AG04449 (cell line): ENCODE measurements at places on chromosomes 4 and X.

- DNase-seq: no peak
Measured at GRCh38 chrX:141652286-141652685, 46.3 kb downstream of the SPANXD start.

DNA sequence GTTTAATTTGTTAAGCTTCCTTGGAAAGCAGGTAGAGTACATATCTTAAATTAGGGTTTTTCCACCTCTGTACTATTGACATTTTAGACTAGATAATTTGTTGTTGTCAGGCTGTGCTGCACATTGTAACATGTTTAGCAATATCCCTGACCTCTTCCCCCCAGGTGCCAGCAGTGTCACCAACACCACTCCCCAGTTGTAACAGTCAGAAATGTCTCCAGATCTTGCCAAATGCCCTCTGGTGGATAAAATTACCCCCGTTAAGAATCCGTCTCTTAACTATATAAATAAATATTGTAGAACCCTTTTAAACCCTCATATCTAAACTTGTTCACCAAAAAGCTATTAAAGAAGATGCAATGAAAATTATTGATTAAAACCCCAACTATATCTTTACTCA is 161.5 kb downstream of the ARHGAP6 start:
- DNase-seq: no peak

GRCh38 chrX:46072791-46073190 is 472.4 kb downstream of the ZNF674 start:
- no peak for DNase-seq

- DNase-seq: no peak
Measured at GRCh38 chrX:110426155-110426504, 67.5 kb downstream of the RTL9 start.

GRCh38 chr4:123248085-123248659 is 148.4 kb upstream of the SPRY1 start:
- peak; percentile 44 for DNase-seq

- DNase-seq: no peak
Measured at GRCh38 chr4:103996064-103996463, 276.3 kb upstream of the TACR3 start.

DNA sequence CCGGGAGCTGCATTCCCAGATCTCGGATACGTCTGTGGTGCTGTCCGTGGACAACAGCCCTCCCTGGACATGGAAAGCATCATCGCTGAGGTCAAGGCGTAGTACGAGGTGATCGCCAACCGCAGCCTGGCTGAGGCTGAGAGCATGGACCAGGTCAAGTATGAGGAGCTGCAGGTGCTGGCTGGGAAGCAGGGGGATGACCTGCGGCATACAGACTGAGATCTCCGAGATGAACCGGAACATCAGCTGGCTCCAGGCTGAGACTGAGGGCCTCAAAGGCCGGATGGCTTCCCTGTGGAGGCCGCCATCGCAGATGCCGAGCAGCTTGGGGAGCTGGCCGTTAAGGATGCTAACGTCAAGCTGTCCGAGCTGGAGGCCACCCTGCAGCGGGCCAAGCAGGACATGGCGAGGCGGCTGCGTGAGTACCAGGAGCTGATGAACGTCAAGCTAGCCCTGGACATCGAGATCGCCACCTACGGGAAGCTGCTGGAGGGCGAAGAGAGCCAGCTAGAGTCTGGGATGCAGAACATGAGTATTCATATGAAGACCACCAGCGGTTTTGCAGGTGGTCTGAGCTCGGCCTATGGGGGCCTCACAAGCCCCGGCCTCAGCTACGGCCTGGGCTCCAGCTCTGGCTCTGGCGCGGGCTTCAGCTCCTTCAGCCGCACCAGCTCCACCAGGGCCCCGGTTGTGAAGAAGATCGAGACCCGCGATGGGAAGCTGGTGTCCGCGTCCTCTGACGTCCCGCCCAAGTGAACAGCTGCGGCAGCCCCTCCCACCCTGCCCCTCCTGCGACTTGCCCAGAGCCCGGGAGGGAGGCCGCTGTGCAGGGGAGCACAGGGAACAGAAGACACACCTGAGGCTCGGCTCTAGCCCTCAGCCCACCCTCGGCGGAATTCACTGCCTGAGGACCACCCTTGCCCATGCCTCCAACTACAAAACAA is 29.4 kb upstream of the GABRA3 start:
- no peak for DNase-seq

GRCh38 chr4:6349896-6350603 is 80.4 kb downstream of the WFS1 start:
- no peak for DNase-seq

DNA sequence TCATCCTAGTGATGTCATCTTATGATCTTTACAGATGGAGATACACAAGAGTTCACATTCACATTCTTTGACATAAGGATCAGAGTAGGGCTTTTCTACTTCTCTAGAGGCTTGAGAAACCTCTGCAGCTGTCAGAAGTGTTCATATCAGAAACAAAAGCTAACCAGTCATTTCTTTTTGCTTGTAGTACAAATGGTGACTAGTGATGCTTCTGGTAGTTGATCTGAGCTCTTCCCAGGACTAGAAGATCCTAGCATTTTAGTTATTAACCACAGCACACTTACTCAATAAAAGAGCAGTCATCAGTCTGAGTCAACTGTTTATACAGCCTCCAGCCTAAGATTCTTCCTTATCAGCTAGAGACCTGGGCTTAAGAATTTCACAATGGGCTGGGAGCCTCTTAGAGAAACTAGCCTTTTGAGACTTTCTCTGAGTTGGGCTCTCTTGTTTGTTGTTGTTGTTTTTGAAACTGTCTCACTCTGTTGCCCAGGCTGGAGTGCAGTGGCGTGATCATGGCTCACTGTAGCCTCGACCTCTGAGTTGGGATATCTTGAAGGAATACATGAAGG is 84.1 kb downstream of the TMEM164 start:
- DNase-seq: peak; percentile 77
